ENCODE measurements at places on chromosomes 7 and 10.
A peak's percentile ranks its signal among the peaks of the same experiment; 100 is the strongest.

GRCh38 chr7:149041350-149041749 is 13.0 kb upstream of the PDIA4 start:
- DNase-seq = no peak

DNA sequence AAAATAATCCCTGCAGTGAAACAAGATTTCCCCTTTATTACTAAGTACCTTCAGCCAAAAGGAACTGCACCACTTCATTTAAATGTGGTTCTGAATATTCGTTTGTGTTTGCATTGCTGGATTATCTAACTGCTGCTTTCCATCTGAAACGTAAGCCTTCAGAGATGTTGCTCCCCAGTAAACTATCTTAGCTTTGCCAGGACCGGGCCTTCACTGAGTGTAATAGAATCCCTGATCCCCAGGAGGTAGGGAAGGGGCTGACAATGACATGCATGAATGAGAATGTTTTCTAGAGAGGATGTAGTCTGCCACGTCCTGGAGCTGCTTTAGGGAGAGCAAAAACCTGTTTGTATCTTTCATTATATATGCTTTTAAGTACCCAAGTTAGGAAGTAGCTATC is 19.5 kb upstream of the INSYN2A start:
- no peak for DNase-seq

- no peak for DNase-seq
Measured at GRCh38 chr10:81704596-81704995, 170.4 kb upstream of the NRG3 start.

DNA sequence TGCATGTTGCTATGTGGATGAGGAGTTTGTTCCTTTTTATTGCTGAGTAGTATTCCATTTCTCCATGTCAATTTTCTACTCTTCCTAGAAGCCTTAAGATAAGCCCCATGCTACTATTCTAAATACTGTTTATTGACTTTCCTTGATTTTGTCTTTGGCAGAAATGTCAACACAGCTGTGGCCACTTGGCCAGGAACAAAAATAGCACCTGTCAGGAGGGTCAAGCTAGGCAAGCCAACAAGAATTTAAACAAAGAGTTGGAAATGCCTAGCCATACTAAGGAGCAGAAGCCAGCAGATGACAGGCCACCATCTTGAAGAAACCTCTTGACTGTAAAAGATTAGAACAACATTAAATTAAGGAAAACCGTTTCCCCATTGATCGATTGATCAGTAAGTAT is 34.7 kb downstream of the JAZF1 start:
- DNase-seq = no peak

GRCh38 chr7:100684534-100685042 is 9.5 kb downstream of the GIGYF1 start:
- no peak for DNase-seq

DNA sequence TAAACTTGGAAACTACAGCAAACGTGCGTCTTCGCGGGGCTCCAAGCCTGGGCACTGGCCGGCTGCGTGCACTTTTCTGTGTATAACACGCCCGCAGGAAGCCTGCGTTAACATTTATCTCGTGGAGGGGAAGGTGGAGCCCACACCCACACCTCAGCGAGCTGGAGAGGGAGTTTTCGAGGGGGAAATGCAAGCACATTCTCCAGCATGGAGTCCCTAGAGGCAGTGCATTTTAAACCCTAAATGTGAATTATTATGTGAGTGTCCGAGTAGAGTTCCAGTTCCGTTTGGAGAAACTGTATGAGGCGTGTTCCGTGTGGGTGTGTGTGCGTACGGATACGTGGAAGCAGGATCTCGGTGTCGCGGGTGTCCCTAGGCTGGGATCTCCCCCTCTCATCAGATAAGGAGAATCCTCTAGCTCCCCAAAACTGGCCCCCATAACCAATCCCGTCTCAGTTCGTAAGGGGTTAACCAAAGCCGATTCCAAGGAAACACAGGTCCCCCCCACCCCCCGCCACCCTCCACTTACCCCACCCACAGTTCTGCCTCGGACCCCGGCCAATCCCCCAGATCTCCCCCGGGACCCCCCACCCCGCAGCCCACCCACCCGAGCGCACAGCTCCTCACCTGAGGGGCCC is 403 bp downstream of the CDK6 start:
- DNase-seq = no peak

GRCh38 chr10:5719546-5719945 is 34.9 kb downstream of the TASOR2 start:
- DNase-seq = no peak

DNA sequence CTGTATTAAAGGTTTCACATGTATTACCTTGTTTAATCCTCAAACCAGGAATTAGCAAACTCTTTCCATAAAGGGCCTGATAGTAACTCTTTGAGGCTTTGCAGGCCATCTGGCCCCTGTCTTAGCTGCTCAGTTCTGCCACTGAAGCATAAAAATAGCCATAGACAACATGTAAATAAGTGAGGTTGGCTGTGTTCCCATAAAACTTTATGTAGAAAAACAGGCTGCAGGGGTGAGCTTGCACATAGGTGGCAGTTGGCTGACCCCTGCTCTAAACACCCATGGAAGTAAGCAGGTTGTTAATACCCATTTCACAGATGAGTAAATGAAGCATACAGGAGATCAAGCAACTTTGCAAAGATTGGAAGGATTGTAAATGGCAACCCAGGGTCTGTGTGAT is 1279.2 kb upstream of the AUTS2 start:
- no peak for DNase-seq

- no peak for DNase-seq
Measured at GRCh38 chr10:48931188-48931587, 8.5 kb downstream of the LRRC18 start.

- peak; percentile 7 for DNase-seq
Measured at GRCh38 chr10:86261941-86262687, 104.5 kb downstream of the GRID1 start.

All from NCI-H2081 treated with DMSO at 0.1 percent for 48 hours (cell line).